ENCODE measurements at places on chromosomes 3 and 15.

GRCh38 chr3:9347887-9348286 is 15.0 kb upstream of the THUMPD3 start:
- DNase-seq = no peak

DNA sequence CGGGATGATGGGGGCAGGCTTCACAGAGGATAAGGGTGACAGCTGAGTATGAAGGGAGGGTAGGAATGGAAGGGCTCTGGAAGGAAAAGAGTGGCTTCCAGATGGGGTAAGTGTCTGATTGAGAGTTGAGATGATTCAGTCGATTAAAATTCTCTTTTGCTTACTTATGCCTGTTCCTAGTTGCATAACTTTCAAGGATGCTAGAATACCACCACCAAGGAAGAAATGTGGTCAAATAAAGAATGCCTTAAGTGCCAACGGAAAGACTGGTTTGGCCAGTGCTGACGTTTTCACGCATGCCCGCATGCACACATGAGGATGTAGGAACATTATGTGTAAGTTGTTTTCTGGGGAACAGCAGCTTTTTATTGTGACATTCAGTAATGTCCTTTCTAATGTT is 263.4 kb upstream of the WNT5A start:
- no peak for DNase-seq

- no peak for DNase-seq
Observed at GRCh38 chr3:72162649-72163184, 377.8 kb upstream of the PROK2 start.

GRCh38 chr3:185400866-185401265 is 37.9 kb downstream of the MAP3K13 start:
- no peak for DNase-seq

GRCh38 chr3:190883973-190884832 is 21.7 kb upstream of the GMNC start:
- DNase-seq = peak; percentile 76

GRCh38 chr3:152284906-152285305 is 16.2 kb downstream of the MBNL1 start:
- DNase-seq = no peak

DNA sequence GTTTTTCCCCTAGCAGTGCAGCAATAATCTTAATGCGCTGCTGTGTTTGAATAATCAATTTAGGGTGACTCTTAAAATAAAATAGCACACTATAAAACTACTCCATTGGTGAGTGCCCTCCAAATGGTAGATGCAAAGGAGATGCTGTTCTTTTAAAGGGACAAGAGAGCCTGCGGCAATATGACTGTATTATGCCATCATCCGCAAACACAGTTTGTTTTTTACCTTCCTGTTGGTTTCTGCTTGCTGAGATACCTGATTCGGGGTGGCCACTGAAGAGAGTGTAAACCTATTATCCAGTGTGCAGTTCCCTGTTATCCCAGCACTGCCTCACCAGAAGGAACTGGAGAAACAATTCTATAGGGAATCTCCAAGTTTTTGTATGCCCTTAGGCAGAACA is 523.1 kb upstream of the TGFBR2 start:
- DNase-seq = no peak

DNA sequence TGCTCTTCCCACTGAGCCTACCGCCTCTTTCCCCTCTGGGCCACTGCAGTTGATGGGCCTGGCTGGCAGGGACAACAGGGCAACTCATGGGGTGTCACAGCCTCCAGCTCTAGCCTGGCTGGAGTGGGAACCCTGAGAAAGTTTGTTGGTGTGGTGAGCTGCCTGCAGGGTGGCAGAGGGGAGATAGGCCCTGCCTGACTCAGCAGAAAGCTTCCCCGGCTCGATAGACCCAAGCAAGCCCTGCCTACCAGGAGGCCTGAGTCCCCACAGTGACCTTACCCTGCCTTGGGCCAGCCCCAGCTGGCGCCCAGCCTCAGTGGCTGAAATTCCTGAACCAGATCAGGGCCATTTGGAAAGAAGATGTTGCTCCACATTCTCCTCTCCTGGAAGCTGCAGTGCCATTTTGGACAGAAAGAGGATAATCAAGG is 29.4 kb downstream of the ABTB1 start:
- no peak for DNase-seq

DNA sequence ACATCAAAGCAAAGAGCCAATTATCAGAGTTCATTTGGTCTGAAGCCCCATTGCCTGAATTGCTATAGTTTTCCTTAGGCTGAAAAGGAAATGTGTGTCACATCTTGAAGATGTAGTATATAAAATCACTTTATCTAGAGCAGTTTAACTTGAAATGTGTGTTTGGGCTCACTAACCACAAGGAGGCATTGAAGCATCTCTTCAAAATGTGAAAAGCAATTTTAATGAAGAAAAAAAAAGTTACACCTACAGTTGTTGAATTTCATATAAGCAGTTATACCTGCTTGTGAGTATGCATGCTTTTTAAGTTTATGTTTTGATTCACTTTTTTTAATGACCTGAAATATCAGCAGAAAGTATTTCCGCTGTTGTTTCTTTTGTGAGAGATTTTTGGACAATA is 129.3 kb downstream of the IQCH start:
- DNase-seq = no peak

DNA sequence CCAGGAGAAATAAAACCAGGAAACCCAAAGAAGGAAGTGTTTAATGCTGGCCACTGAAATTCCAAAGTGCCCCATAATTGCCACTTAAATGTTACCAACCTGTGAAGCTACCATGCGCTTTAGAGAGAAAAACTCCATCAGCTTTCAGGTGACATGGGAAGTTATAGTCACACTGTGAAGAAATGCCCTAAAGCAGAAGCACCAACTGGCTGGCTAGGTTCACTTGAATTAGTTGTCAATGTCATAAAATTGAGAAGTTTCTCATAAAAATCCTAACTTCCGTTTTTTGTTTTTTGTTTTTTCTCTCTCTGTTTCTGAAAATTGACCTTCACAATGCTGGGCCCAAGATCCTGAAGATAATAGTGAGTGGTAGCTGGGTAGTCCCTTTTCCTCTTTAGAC is 167.9 kb upstream of the CTNNB1 start:
- DNase-seq = no peak

GRCh38 chr15:54298396-54298795 is 320.2 kb downstream of the UNC13C start:
- no peak for DNase-seq

- peak; percentile 25 for DNase-seq
Observed at GRCh38 chr15:76336254-76337058, at the start of gene ISL2. Gene ISL2, plus strand, starts transcription at chr15:76336773. Its CDS starts 111 bp downstream, at chr15:76336884.

- DNase-seq = no peak
Observed at GRCh38 chr3:5806192-5806591, 618.7 kb downstream of the EDEM1 start.

GRCh38 chr3:124582621-124583395 is 147.4 kb upstream of the UMPS start:
- no peak for DNase-seq

GRCh38 chr3:141952611-141953010 is 76.2 kb downstream of the ATP1B3 start:
- DNase-seq = no peak

DNA sequence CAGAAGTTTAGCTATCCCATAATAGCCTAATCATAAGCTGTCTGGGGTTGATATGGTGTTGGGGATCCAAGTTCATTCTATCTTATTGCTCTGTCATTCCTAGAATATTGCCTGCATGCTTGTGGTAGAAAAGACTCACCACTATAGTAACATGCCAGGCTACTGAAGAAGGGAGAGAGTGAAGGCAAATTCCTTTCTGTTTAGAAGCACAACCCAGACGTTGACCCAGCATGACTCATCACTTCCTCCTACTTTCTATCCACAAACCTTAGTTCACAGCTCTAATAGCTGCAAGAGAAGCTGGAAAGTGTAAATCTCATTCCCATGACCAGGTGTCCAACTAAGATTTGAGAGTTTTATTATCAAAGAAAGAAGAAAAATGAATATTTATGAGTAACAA is 57.8 kb upstream of the NMD3 start:
- DNase-seq = no peak

GRCh38 chr3:35900079-35900478 is 260.8 kb downstream of the ARPP21 start:
- DNase-seq = peak; percentile 22

GRCh38 chr15:88636654-88637053 is 2.2 kb upstream of the ISG20 start:
- DNase-seq = no peak

- DNase-seq = no peak
Observed at GRCh38 chr15:42491539-42492225, 741 bp upstream of the ZNF106 start.

DNA sequence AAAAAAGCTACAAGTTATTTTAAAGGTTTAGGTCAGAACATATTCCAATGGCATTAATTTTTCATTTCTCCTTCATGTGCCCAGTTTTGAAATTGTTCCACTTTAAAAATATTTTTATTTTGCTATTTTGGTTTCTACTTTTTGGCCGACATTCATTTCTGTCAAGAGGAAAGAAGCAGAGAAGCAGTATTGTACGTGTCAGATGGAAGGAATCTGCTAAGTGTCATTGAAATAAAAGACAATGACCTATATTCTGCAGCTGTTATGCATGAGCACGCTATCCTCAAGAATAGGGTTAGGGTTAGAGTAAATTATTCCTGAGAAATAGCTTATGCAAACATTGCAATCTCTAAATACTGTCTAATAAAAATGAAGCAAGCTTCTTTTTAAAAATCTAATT is 941.7 kb downstream of the TUSC7 start:
- DNase-seq = no peak

All from NCI-H345 (cell line).